ENCODE measurements at places on chromosomes 12 and 14.

GRCh38 chr12:109982210-109982609 is 14.0 kb downstream of the GIT2 start:
- DNase-seq: no peak

DNA sequence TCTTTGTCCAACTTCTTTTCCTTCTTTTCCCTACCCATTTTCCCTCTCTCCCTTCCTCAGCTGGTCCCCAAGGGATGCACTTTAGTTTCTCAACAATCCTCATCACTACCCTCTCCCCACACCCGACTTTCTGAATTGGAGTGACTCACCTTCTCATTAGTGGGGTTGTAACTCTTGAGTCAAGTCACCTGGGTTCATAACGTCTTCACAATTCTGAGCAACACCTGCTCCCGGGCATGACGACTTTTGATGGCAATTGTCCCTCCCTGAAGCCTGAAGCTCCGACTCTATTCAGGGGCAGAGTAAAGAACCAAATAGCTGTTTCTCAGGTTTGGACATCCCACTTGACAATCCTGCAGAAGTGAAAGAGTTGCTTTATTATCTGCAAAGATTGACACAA is 82.7 kb upstream of the OTX2 start:
- no peak for DNase-seq

DNA sequence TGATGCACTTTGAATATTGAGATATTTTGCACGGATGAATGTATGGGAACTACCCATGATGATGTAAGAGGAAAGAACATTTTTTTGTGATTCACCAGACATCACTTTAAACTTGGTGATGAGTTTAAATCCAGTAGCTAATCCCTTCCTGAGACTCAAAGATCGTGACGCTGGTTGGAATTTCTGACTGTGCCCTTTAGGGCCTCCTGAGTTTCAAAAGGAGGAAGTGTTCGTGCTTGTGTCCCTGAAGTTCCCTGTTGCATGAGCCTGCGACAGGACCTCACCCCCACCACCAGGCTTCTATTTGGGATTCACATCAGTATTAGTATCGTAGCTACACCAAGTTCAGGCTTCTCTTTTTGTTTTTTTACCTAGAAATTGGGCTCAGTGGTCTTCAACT is 18.6 kb upstream of the RIN3 start:
- no peak for DNase-seq

- no peak for DNase-seq
These were observed 735 bp upstream of the VASH1 start for GRCh38 chr14:76760331-76761135.

DNA sequence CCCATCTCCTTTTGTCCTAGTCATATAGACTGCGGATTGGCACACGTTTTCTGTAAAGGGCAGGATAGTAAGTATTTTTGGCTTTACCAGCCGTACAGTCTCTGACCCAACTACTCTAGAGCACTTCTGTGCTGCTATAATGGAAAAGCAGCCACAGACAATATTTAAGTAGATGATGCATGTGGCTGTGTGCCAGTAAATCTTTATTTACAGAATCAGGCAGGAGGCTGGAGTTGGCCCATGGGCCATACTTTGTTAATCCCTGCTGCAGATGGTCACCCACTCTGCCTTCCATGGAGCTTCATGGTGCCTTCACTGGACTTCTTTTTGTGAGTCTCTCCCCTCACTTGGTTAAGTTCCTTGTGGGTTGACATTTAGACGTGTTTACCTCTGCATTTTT is 584.5 kb upstream of the TBX3 start:
- DNase-seq: no peak

Measured in central memory CD4-positive, alpha-beta T cell (primary cell).